Stimulated activated CD8-positive, alpha-beta memory T cell treated with anti-CD3 and anti-CD28 coated beads, Interleukin-4, amount 100 ng/mL, for 4 hours (primary cell): ENCODE measurements at places on chromosomes 7 and 10.

GRCh38 chr10:130138479-130138866 is 2.3 kb downstream of the GLRX3 start:
- no peak for DNase-seq

DNA sequence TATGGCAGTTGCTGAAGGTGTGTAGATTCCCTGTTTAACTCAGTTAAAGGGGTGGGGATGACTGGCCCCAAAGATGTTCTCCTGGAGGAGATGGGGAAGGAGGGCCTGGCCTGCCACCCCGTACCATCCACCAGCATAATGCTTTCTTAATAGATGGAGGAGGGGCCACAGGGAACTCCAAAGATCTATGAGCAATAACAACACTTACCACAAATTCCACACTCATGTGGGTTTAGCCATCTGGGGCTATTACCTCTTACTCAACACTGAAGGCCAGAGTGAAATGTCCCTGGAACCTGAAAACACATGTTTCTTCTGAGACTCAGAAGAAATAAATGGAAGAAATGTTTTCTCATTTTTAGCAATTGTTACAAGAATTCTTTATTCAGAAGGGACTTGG is 259.0 kb downstream of the CXCL12 start:
- no peak for DNase-seq

- DNase-seq: no peak
Measured at GRCh38 chr7:50353201-50353600, 48.7 kb downstream of the IKZF1 start.

- DNase-seq: no peak
Measured at GRCh38 chr7:67625257-67625737, 628.7 kb downstream of the TYW1 start.

DNA sequence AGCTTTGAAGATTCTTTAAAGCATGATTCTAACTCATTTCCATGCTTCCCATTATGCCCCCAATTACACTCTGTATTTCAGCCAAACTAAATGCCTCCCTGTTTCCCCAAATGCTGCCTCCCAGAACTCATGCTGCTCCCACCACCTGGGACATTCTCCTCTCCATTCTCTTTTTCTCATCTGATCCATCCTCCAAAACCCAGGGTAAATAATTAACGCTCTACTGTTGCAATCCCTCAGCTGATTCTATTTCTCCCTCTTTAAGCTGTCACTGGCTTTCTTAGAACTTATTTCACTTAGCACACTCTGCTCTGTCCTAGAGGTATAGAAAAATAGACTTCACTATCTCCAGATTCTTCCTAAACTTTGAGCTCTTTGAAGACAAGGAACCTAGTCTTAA is 104.7 kb downstream of the ICA1 start:
- DNase-seq: no peak

- no peak for DNase-seq
Measured at GRCh38 chr10:11754173-11754572, 12.0 kb downstream of the ECHDC3 start.

GRCh38 chr10:107477266-107477665 is 312.8 kb upstream of the SORCS1 start:
- DNase-seq: no peak

- no peak for DNase-seq
Measured at GRCh38 chr7:30584965-30585364, 9.7 kb upstream of the GARS1 start.

GRCh38 chr7:101172854-101173751 is 7.0 kb downstream of the NAT16 start:
- no peak for DNase-seq

DNA sequence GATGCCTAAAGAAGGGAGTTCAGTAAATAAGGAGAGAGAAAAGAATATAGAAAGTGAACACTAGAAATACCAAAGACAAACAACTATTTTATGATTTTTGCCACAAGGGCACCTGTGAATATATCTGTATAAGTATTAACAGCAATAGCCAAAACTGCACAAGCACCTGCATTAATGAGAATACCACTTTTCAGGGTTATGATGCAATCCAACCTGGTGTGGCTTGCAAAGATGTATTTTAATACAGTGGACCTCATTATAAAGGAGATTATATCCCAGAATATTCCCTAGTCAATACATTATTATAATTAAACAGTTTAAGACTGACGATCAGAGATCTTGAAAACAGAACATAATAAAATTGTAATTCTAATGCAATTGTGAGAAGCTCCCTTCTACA is 4.0 kb downstream of the BRAF start:
- no peak for DNase-seq

- no peak for DNase-seq
Measured at GRCh38 chr10:132504501-132505272, 32.9 kb upstream of the INPP5A start.

GRCh38 chr7:115635376-115635775 is 395.2 kb downstream of the TFEC start:
- no peak for DNase-seq

GRCh38 chr7:105837765-105838626 is 38.4 kb downstream of the ATXN7L1 start:
- no peak for DNase-seq
